ENCODE measurements at places on chromosomes 3 and 15.

DNA sequence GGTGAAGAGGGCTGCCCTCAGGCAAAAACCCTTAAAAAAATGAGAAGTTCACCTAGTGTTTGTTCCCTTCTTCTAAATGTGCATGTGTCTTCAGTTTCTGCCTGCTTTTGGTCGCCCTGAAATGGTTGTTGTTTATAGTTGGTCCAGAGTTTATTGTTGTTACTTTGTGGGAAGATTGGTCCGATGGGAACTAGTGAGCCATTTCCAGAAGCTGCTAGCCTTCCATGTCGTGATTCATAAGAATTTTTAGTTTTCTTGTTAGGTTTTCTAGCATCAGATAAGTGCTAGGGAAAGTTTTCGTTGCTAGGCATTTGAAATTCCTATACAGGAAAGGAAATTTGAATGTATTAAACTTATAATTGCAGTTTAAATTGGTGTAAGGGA is 33.7 kb downstream of the IFT122 start:
- DNase-seq = no peak

DNA sequence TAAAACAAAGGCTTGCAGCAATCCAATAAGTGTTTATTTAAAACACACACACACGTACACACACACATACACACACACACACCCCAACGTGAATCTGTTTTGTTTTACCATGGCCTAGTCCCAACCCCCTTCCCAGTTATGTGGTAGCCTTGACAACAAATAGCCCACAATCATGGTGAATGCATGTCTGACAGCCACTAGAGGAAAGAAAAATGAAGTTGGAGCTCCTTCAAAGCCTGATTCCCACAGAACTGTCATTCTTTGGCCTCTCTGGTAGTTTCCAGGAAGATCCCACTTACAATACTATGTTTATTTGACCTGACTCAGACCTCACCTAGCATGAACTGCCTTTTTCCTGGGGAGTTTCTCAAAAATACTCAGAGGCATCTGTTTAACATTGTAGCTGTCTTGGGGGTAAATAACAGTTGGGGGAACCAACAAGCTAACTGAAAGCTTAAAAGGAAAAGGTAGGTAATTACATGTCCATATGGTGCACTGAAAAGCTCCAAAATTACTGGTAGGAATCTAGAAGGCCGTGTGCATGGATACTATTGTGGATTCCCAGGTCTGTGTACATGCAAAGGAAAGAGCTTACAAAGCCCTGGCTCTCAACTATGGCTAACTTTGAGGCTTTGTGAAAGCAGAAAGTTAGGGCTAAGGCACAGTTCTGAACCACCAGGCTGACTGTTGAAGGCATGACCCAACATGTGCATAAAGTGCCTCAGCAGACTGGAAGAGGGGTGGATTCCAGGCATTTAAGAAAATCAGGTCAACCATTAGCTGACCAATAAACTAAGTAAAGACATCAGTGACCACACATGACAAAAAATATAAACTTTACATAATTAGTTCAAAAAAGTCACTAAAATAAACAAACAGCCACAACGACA is 65.3 kb downstream of the FAIM start:
- DNase-seq = no peak

DNA sequence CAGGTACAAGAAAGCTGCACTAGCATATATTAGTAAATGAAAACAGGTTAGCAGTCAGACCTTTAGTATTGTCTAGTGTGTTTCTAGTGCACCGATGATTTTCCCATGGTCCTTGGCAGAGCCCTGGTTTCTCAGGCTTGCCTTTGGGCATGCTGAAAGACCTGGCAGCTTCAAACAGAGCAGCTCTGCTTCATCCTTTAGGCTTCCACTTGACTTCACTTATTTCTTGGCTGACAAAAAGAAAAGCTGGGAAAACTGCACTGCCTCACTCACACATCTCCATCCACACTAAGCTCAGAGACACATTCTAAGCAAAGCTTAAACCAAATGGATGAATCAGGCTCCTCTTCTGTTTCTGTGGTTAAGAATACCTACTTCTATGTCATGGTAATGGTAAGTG is 374.8 kb upstream of the PDZRN3 start:
- no peak for DNase-seq

DNA sequence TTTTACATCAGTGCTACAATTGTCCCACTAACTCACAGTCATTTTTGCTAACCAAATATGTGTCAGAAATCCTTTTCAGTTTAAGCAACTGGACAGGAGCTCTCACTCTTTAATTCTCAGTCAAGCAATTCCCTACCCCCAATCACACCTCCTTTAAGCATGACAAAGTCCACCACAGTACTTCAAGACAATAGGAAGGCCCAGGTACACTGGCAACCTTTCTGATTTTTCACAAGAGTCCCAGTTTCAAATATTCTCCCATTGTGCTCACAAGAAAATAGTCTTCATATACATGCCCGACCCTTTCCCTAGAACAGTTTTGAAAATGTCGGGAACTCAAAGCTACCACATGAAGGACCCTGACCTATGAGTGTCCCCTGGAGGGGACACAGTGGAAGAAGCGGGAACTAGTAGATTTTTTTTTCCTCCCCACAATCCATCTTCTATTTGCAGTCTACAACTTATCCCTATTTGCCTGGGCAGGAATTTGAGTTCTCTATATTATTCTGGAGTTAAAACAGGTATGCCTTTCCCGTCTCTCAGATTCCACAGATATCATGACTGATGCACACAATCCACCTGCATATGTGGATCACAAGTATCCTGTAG is 413.5 kb downstream of the TIGIT start:
- no peak for DNase-seq

- DNase-seq = no peak
Measured at GRCh38 chr3:15923640-15924405, 126.0 kb upstream of the ANKRD28 start.

GRCh38 chr15:48759921-48760320 is 50.9 kb downstream of the CEP152 start:
- no peak for DNase-seq

GRCh38 chr3:151726016-151726415 is 7.7 kb upstream of the AADACL2 start:
- DNase-seq = no peak

DNA sequence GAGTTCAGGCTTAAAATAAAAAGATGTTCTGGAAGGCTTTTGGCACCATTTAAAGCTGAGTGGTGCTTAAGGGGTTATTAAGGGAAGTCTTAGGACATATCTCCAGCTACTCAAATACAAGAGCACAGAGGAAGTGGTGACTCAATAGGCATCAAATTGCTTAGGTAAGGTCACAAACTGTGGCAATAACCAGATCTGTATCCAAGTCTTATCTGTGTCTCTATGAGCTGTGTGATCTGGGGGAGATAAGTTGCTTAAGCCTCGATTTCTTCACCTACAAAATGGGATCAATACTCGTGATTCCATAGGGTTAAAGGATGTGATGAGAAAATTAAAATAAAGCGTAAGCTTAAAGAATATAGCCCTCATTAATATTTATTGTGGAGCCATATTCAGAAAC is 7.6 kb downstream of the HDC start:
- DNase-seq = peak; percentile 7

DNA sequence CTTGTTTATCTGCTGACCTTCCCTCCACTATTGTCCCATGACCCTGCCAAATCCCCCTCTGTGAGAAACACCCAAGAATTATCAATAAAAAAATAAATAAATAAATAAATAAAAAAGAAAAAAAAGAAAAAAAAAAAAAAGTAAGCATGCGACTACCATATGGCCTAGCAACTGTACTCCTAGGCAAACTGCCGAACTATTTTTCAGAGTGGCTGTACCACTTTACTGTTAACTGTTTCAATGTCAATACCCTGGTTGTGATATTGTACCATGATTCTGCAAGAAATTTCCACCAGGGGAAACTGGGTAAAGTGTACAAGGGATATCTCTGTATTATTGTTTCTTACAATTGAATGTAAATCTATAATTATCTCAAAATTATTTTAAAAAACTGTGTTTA is 41.3 kb upstream of the MAP4 start:
- DNase-seq = no peak
